ENCODE measurements at places on chromosomes 3 and 15.

- no peak for DNase-seq
Observed at GRCh38 chr3:178512647-178513046, 23.6 kb upstream of the KCNMB2 start.

DNA sequence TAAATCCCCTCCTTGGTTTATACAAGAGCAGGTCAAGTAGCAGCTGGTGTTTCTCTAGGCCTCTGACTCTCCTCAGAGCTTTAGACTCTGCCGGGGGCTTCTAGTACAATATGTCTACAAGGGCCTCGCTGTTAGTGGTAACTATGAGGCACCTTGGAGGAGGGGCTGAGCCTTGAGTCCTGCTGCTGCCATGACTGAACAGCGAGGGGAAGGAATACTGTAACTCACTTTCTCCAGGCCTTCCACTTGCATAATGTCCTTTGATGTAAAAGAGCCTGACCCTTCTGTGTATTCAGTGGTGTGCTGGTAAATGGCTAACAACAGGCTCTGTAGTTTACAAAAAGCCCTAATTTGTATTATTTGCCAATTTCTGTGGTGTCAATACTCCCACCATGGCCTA lies 27.8 kb downstream of the DRD3 start:
- DNase-seq = no peak

- DNase-seq = no peak
Observed at GRCh38 chr3:146091397-146091796, 69.6 kb downstream of the PLOD2 start.

- no peak for DNase-seq
Observed at GRCh38 chr3:18422972-18423371, 2.2 kb downstream of the SATB1 start.

DNA sequence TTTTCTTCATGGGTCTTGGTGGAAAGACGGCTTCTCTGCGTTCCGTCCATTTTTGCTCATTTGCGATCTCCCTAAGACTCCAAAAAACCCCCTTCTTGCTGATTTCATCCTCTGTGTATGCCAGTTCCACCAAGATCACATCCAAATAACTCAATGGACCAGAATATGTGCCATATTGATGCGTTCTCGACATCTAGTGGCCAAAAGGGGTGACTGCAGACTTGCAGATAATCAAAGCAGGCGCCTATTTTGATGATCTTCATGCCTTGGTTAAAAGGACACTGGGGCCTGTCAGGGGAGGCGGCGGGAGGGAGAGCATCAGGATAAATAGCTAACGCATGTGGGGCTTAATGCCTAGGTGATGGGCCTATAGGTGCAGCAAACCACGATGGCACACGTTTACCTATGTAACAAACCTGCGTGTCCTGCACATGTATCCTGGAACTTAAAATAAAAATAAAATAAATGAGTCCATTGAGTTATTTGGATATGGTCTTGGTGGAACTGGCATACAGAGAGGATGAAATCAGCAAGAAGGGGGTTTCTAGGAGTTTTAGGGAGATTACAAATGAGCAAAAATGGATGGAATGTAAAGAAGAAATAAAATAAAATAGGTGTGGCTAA lies 104.2 kb upstream of the RAD18 start:
- peak; percentile 70 for DNase-seq

DNA sequence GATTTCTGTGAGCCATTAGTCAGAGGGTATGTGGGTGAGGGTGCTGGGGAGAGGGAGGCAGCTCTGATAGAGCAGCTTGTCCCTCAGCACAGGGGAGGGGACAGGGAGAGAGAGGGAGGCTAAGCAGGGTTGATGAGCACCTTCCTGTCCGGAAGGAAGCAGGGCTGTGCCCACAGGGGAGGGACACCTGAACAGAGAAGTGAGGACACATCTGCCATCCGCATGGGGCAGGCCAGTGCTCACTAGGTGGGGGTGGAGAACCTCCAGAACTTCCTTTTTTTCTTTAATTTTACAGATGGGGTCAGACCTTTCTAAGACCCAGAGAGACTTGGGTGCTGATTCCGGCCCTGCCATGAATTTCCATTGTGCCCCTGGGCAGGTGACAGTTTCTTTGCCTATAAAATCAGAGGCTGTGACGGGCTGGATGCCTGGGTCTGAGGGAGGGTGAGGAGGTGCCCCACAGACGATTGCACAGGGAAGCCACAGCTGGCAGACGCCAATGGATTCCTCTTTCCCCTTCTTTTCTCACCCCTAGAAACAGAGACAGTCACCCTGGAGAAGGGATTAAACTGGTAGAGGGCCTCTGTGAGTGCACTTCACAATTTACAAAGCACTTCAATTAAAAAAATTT lies 4.1 kb upstream of the TGM5 start:
- DNase-seq = no peak

GRCh38 chr3:120622457-120622856 lies 26.3 kb downstream of the NDUFB4 start:
- DNase-seq = no peak

- peak; percentile 66 for DNase-seq
Observed at GRCh38 chr3:16337856-16338540, 73.0 kb downstream of the OXNAD1 start.

- DNase-seq = peak; percentile 14
Observed at GRCh38 chr3:52494886-52495495, at the start of gene STAB1. STAB1 (plus strand) TSS chr3:52495338; CDS start chr3:52495414, 76 bp downstream.

- DNase-seq = no peak
Observed at GRCh38 chr3:60076331-60076730, 1026.5 kb upstream of the CFAP20DC start.
